COR-L47 (cell line): ENCODE measurements at places on chromosomes 12 and 14.

- DNase-seq = no peak
These were observed 2.8 kb upstream of the AQP2 start for GRCh38 chr12:49947593-49948226.

DNA sequence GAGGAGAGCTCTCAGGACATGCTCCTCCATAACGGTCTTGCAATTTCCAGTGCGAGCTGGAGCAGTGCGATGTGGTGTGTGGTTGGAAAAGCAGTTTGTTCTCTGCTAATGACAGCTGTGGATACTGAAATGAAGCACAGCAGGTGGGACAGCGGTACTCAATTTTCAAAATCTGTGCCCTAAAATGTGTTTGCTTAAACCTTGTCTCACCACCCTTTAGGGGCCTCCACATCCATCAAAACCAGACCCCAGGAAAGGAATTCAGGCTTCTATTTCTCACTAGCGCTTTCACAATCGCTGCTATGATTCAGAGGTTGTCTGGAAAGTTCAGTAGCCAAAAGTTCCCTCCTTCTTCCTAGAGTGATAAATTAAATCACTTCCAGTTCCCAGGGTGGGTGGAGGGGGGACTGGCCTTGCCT is 440.8 kb downstream of the EGLN3 start:
- DNase-seq = no peak

DNA sequence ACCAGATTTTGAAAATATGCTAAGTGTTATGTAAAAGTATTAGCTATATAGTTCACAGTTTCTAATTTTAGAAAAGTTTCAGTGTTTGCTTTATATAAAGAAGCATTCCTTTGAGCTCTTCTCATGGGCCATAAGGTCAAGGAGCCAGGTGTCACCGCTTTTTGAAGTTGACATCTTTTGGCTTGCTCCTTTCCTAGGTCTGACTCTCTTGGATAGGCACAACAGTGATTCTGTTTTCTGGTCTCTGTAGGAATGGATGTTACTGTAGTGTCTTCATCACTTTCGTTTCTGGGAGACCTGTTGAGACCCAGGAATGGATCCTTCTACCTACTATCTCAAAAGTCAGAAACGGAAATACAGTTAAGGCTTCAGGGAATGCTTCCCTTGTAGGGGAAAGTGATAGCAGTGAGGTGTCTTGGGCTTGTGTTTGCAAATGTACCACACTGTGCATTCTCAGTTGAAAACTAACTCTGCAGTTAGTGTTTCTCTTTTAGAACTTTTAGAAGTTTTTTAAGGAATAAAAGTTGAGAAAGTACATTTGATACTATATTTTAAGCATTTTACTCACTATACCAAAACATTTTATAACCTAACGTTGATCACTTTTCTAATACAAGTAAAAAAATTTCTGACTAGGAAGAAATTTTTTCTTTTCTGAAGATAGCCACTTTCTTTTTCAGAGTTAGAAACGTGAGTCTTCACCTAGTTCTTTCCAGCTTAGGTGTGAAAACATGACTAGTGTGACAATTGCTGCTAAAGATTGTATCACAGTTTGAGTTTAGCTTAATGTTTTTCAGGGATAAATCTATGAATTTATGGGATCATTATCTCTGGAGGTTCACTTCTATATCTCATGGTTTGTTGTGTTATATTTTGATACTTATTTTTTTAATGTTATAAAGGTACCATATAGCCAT is 20.8 kb downstream of the VRK1 start:
- no peak for DNase-seq

GRCh38 chr12:16384732-16385131 is 37.3 kb downstream of the MGST1 start:
- no peak for DNase-seq
